Activated naive CD4-positive, alpha-beta T cell (primary cell): ENCODE measurements at places on chromosomes 5 and 9.
A peak's percentile ranks its signal among the peaks of the same experiment; 100 is the strongest.

- DNase-seq: no peak
Observed at GRCh38 chr5:1470762-1471211, 25.5 kb upstream of the SLC6A3 start.

DNA sequence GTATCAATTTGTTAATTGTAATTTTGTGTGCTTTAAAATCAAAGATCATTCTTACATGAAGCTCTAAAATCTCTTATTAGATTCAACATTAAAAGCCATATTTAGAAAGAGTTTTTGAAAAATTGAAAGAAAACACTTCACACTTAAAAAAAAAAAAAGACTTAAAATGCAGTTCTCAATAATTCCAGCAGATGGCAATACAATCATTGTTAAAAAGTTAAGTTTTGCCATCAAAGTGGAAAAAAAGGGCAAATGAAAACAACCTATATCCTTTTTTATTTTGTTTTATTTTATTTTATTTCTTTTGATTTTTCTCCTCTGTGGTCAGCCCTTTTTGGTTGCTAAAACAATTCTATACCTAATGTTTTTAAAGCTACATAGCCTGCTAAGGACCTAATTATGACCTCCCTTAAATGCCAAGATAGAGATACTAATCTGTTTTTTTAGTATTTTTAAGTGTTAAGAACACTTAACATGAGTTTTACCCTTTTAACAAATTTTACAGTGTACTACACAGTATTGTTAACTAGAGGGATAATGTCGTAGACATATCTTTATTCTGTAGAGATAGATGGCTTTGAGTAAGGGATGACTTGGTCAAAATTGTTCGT is 154.2 kb upstream of the DAB2 start:
- no peak for DNase-seq

GRCh38 chr9:94931740-94932139 is 205.2 kb downstream of the AOPEP start:
- DNase-seq: no peak

GRCh38 chr5:158952951-158953350 is 146.8 kb downstream of the EBF1 start:
- no peak for DNase-seq

- DNase-seq: no peak
Observed at GRCh38 chr5:15260356-15261268, 239.4 kb upstream of the FBXL7 start.

GRCh38 chr9:7147121-7148090 is 389.6 kb downstream of the KDM4C start:
- DNase-seq: no peak

DNA sequence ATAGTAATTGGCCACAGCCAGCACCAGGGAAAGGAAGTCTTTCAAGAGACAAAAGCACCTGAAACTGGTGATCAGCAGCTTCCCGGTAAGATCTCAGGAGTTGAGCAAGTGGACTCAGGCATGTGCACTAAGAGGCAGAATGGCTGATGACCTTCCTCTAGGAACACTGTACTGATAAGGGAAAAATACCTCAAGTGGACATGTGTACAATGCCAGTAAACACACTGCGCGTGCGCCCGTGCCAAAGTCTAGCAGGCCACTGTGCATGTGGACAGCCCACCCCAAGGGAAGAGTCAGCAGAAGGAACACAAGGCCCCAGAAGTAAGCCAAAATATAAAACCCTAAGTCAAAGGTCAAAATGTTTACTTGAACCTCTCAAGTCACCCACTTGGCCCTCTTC is 423.0 kb downstream of the TUSC1 start:
- DNase-seq: no peak

GRCh38 chr9:122816163-122816867 is 12.1 kb downstream of the PDCL start:
- peak; percentile 38 for DNase-seq

DNA sequence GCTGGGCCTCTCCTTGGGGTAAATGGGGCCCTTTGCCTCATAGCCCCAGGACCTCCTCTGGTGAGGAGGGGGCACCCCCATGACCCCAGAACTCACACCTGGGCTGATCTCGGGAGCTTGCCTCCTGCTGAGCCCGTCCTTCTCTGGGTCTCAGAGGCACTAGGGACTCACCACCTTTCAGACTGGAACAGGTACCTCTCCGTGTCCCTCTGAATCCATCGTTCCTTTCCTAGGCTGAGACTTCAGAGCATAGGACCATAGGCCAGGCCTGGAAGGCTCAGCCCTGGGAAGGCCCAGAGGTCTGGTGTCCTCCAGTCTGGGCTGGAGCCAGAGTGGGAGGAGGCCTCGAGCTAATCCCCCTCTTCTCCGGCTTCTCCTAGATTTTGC is 97.9 kb downstream of the CACNA1B start:
- no peak for DNase-seq

DNA sequence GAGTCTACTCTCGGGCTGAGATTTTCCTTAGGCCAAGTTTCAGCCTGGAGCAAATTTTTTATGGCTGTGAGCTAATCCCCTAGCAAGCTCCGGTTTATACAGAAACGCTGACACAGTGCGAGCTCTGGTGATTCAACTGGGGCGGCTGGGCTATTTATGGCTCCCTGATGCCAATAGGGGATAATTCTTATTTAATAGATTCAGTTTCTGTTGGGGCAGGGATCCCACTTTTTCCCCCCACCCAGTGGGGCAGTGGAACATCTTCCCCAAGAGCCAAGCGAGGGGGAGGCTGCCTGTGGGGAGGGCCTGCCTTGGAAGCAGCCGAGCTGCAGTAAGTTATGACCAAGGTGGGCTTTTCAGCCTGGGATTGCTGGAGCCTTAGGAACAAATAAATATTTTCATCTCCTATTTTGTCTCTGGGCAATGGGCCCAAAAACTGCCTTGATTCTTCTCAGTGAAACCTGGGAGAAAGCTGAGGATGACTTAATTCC is 129.1 kb downstream of the MACROH2A1 start:
- no peak for DNase-seq

GRCh38 chr5:7492371-7492770 is 96.4 kb downstream of the ADCY2 start:
- DNase-seq: no peak

GRCh38 chr5:98786191-98786853 is 12.9 kb downstream of the RGMB start:
- DNase-seq: no peak

DNA sequence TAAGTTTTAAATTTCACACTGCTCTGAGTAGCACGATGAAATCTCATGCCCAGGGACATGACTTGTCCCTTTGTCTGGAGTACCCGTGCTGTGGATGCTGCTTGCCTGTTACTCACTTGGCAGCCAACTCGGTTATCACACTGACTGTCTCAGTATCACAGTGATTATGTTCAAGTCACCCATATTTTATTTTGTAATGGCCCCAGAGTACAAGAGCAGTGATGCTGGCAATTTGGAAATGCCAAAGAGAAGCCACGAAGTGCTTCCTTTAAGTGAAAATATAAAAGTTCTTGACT is 22.8 kb upstream of the SCGB3A2 start:
- no peak for DNase-seq

- no peak for DNase-seq
Observed at GRCh38 chr5:116646611-116647289, 72.1 kb upstream of the SEMA6A start.

DNA sequence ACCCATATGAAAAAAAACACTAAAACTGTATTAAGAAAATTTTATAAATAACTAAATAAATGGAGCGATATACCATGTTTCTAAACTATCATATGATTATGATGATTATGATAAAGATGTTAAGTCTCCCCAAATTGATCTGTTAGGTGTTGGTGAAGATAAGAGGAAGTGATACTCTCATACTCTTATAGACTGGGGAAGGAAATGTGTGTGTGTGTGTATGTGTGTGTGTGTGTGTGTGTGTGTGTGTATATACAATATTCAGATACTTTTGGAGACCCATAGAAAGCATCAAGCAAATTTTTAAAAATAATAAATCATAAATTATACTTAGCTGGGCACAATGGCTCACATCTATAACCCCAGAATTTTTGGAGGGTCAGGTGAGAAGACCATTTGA is 62.9 kb downstream of the TMEM232 start:
- DNase-seq: no peak

- DNase-seq: no peak
Observed at GRCh38 chr5:109877670-109878045, 187.9 kb downstream of the MAN2A1 start.

DNA sequence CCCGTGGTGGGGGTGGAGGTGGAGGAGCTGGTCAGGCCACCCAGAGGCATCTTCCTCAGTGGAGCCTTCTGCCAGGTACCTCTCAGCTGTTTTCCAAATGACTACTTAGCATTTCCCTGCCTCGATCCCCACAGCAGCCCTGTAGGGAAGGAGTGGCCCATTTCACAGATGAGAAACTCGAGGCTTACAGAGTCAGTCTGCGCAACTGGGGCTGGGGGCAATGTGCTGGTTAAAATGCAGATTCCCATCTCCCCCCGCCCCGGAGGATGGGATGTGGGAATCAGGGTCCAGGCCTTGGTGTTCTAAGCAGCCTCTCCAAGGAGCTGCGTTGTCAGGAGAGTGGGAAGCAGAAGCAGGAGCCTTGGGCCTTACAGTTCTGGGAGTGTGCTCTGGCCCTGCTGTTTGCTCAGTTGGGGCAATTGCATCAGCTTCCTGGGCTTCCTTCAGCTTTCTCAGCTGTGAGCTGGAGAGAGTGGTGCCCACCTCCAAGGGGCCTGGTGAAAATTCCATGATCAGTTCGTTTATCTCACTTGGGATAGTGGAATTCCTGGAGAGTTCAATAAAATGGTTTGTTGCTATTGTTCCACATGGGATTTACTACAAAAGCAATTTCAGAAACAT is 19.4 kb downstream of the ERGIC1 start:
- DNase-seq: no peak

- DNase-seq: no peak
Observed at GRCh38 chr9:93288341-93288740, 104.4 kb downstream of the WNK2 start.

DNA sequence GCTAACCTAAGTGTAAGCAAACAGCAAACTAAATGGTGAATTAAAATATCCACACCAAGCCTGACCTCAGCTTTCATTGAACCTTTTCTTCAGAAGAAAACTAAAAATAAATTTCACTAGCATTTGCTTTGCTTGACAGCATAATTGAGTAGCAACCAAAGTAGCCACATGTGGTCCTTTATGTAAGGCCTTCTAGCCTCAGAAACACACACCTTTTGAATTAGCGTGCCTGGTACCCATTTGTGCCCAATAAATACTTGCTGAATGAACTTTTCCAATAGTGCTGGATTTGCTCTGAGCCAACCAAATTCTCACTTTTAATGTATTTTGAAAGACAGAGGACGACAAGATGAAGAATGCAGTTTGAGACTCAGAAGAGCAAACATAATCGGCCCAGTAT is 2.1 kb upstream of the NIPBL start:
- no peak for DNase-seq

DNA sequence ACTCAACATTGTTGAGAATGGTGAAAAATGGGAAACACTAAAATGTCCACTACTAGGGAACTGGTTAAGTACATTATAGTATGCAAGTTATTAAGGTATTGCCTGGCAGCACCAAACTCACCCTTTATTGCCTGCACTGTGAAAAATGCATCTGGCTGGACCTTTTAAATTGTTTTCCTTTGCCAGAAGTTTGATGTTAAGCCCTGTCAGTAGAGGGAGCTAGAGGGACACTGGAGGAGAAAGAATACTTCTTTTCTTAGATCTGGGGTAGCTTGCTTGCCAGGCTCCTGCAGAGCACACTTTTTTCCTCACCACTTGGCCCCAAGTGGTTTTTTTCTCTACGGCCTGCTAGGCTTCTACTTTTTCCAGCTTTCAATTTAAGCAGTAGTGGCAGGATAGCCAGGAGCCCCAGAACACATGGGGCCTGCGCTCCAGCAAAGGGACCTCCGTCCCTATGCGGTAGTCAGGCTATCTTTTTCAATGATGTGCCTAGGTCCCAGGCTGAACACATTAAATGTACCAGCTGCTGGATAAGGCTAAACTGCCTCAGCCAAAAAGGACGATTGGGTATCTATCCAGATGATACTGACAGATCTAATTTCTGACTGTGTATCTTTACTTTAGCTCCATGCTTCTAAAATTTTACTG is 8.0 kb upstream of the HABP4 start:
- DNase-seq: no peak

- DNase-seq: no peak
Observed at GRCh38 chr9:124694414-124695279, 76.5 kb downstream of the NR6A1 start.

DNA sequence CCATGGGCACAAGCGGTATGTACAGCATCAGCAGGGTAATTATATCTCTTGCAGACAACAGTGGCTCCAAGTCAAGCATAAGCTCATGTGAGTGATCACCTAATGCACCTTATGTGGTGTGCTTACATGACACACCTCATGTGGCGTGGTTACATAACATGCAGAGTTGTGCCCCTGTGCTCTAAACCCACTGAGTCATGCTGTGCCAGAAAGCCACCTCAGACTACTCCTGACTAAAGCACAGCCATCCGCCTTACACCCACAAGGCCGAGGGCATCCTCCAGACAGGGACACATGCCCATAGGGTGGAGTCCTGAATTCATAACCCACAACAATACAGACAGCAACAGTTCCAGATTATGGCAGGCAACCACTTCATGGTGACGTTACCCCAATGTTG is 163.7 kb upstream of the SLC30A5 start:
- no peak for DNase-seq

- no peak for DNase-seq
Observed at GRCh38 chr9:133814586-133815208, 76.5 kb upstream of the SARDH start.

GRCh38 chr9:792331-793260 is 48.9 kb upstream of the DMRT1 start:
- no peak for DNase-seq

DNA sequence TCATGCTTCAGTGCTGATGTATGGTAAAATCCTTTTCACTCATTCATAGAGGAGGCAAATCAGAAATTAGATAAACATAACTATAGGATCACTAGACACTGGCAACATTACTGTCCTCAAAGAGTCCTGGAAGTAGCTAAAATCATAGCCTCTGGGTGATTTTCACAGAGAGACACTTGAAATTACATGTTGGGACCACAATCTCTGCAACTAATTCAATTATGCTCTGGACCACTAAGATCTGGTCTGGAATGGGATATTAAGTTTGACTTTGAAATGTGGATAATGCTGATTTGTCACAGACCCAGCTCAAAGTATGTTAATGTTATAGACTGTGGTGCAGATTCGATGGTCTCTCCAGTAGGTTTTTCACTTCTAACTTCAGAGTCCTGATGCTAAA is 214.6 kb upstream of the CCNH start:
- DNase-seq: no peak

- no peak for DNase-seq
Observed at GRCh38 chr9:26612211-26612610, 280.4 kb downstream of the CAAP1 start.

- no peak for DNase-seq
Observed at GRCh38 chr5:15320871-15321270, 179.1 kb upstream of the FBXL7 start.

DNA sequence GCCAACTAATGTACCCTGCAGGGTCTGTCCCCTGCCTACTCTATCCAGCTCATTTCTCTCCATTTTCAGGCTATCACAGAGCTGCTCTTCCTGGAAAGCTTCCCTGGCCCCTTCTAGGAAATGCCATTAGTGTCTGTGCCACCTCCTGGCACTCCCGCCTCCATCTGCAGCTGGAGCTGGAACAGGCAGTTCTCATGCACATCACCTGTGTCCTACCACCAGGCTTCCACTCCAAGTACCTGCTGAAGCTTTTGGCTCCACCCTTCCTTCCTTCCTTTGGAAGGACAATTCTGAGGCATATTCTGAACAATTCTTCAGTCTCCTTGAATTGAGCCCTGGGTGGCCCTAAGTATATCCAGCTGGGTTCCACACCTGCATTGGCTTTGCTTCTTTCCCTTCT is 156.2 kb upstream of the ZNF618 start:
- no peak for DNase-seq
